Stimulated activated CD4-positive, alpha-beta T cell treated with anti-CD3 and anti-CD28 coated beads, Interleukin-4, amount 100 ng/mL, for 48 hours (primary cell): ENCODE measurements at places on chromosomes 11 and 22.

DNA sequence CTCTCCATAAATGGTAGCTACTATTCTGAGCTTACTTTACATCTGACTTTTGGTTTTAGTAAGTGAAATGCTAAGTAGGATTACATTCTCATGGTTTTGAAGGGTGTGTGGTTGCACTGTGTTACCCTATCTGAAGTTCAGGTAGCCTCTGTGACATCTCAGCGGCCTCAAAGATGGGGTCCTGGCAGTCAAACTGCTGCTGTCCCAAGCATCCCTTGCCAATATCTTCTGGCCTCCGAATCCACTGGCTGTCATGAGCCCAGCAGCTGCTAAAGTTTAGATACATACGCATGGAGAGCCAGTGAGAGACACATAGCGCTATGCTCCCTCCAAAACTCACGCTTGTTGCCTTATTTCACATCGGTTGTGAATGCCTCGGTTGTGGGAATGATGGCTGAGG, 34.9 kb downstream of the UBASH3B start:
- no peak for DNase-seq

DNA sequence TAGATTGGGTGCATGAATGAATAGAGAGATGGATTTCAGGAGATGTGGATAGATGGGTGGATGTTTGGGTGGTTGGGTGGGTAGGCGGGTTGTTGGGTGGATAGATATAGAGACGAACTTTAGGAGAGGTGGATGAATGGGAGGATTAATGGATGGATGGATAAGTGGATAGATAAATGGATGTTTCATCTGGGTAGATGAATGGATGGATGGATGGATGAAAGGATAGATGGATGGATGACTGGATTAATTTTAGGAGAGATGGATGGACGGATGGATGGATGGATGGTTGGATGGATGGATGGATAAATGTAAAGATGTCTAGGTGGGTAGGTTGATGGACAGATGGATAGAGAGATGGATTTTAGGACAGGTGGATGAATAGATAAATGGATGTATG, 511.3 kb downstream of the MIAT start:
- DNase-seq = no peak

DNA sequence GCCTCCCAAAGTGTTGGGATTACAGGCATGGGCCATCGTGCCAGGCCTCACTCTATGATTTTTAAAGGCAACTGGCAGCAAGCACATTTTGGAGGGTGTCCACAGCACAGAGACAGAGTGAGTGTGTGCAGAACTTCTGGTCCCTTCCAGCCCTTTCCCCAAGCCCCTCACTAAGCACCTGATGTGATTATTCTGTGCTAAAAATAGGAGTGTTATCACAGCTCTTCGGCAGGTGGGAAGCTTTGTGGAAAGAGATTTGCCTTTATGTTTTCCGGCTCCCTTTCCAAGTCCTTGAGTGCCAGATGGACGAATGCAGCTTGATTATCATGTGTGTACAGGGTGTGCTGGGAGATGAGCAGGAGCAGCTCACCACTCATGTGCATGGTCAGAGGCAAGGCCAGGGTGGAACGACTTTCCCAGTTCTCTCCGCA, 310.8 kb downstream of the DDX10 start:
- no peak for DNase-seq

GRCh38 chr11:8287703-8288102, 24.0 kb upstream of the LMO1 start:
- no peak for DNase-seq

DNA sequence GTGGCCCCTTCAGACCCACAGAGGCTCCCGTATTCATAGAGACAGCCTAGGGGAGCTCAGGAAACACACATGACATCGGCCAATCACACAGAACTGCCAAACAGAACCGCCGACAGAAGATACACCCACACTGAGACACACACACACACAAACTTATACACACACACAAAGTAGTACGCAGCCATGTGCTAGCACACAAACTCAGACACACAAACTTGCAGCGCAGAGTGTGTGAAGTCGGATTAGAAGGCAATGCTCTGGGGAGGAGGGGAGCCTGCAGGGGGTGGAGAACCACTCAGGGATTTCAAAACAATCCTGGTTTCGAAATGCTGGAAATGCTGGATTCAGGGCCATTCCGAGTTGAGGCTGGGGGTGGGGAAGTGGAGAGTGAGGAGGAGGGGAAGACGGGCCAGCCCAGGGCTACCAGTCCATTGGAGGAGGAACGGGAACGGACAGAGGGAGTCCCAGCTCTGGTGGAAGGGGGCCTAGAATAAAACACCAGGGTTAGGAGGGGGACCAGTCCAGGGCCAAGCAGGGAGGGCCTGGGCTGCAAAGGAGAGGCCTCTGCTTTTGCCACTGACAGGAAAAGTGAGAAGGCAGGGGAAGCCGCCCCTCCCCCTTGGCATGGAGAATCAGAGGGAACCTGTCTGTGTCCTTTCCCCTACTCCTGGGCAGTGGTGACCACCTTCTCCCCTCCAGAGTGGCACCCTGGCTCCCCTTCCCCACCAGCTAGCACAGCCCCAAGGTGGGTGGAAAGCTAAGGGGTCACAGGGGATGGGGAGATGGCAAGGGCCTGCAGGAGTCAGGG, 4.4 kb downstream of the BCL9L start:
- no peak for DNase-seq

GRCh38 chr22:37309211-37310074, 27.1 kb downstream of the CYTH4 start:
- no peak for DNase-seq

DNA sequence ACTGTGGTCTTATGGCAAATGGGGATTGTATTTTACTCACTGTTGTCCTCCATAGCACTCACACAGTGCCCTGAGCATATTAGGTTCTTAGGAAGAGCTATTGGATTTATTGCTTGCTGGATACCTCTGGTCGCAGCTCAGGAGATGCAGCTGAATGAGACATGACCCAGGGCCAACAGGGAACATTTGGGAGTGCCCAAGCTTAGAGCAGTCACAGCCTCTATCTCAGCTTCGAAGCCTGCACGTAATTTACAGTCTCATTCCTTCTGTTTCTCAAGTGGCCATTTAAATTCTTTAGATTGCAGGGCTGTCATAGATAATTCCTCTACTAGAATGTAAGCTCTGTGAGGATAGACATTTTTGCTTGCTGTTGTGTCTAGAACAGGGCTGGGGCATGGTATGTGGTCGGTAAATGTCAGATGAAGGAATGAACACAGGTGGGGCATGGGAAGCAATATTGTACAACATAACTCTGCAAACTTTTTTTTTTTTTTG, 192.8 kb downstream of the GRIK4 start:
- no peak for DNase-seq

DNA sequence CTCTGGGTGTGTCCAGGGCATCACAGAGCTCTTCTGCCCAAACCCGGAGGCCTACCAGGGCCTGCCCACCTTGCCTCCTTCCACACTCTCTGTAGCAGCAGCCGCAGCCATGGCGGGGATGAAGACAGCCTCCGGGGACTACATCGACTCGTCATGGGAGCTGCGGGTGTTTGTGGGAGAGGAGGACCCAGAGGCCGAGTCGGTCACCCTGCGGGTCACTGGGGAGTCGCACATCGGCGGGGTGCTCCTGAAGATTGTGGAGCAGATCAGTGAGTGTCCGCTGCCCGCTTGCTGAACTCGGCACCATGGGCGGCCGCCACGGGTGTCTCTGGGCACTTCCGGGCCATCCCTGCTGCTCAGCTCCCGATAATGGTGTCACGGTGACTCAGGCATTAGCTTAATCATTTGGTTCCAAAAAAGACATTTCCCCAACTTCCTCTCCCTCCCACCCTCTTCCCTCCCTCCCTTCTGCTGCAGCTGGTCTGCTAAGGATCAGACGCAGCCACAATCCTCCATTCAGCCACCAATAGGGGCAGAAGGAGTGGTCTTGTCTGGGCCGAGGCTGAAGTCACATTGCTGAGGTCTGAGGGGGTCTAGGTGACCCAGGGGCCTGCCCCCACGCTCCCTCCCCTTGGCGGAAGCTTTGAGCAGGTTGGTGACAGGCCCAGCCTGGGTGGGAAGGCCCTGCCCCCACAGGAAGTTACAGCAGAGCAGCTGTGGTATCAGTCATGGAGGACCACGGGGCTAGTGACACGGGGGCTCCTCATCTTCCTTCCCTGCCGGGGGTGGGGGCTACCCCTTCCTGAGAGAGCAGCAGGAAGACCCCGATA, 950 bp downstream of the FERMT3 start:
- DNase-seq = peak; percentile 68

- DNase-seq = no peak
Observed at GRCh38 chr11:123428116-123428715, 1.9 kb upstream of the GRAMD1B start.

DNA sequence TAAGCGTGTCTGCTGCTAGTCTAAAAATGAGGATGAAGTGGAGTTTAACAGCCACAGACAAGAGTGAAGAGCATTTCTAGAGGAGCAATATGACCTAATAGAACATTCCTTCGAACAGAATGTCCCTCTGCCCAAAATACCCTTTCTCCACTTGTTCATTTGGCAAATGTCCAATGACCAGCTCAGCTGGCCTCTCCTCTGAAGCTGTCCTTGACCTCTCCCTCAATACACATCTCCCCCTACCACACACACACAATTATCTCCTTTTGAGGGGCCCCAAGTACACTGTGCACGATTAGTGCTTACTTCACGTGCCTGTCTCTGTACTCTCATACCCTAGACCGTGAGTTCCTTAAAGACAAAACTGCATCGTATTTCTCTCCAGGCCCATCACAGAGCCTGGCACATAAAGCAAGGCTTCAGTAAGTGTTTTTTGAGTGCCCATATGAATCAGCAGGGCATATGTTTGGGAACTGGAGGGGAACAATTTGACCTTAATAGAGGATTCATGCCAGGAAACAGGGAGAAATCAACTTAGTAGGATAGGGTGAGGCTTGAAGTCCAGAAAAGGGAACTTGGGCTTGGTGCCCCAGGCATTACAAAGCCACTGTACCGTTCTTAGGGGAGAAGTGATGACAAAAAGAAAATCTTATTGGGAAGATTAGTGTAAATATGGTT, 18.1 kb upstream of the NCAM1 start:
- no peak for DNase-seq

GRCh38 chr11:20668844-20669819, at the start of gene NELL1:
NELL1 (plus strand) TSS chr11:20669586.
- no peak for DNase-seq

DNA sequence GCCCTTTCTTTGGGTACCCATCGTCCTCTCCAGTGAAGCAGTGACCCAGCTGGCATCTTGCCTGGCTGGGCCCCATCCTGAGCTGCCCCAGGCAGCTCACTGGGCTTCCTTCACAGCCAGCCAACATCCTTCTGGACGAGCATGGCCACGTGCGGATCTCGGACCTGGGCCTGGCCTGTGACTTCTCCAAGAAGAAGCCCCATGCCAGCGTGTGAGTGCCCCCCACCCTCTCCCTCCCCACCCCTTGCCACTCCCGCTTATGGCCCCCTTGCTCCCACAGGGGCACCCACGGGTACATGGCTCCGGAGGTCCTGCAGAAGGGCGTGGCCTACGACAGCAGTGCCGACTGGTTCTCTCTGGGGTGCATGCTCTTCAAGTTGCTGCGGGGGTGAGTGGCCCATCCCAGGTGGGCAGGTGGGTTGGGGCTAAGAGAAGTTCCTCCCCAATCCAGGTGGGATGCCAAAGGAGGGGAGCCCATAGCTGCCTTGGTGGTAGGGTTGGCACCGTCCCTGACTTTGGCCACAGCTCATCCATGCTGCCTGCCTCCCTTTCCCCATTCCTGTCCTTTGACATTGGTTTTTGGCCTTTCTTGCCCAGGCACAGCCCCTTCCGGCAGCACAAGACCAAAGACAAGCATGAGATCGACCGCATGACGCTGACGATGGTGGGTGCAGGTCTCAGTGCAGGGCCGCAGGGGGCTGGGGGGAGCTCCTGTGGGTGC, 6.8 kb upstream of the ANKRD13D start:
- DNase-seq = no peak

GRCh38 chr11:3709977-3710376, 38.8 kb upstream of the CHRNA10 start:
- no peak for DNase-seq

GRCh38 chr11:40401132-40401853, 1058.2 kb downstream of the LRRC4C start:
- DNase-seq = no peak

- DNase-seq = no peak
Observed at GRCh38 chr11:45250035-45250718, 36.0 kb downstream of the SYT13 start.

- DNase-seq = no peak
Observed at GRCh38 chr22:30325724-30326254, 952 bp downstream of the TBC1D10A start.

GRCh38 chr11:110019675-110020074, 73.5 kb upstream of the ZC3H12C start:
- no peak for DNase-seq

- no peak for DNase-seq
Observed at GRCh38 chr11:67398661-67399563, 2.7 kb downstream of the PPP1CA start.

GRCh38 chr11:112525270-112525669, 264.6 kb upstream of the PLET1 start:
- DNase-seq = no peak

GRCh38 chr11:130612291-130612851, 163.9 kb downstream of the ADAMTS15 start:
- DNase-seq = no peak

- no peak for DNase-seq
Observed at GRCh38 chr11:62477927-62478326, 59.1 kb downstream of the SCGB1A1 start.

DNA sequence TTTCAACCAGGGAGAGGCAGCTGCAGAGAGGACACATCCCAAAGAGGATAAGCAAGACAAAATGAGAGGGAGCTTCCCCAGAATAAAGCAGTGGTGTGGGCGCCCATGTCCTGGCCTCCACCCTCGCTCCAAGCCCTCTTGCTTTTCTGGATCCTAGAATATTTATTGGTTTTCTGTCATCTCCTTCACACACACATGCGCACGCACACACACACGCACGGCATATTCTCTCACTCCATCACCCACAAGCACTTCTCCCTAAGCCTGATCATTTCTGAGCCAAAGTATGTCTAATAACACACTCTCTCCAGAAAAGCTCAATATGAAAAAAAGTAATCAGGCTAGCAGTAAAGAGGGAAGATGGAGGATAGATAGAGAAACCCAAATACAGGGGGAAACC, 7.6 kb downstream of the IGSF9B start:
- no peak for DNase-seq

- peak; percentile 6 for DNase-seq
Observed at GRCh38 chr11:35714882-35715627, 52.5 kb downstream of the TRIM44 start.

GRCh38 chr11:91947215-91947820, 277.3 kb upstream of the FAT3 start:
- no peak for DNase-seq

- DNase-seq = no peak
Observed at GRCh38 chr22:40939202-40939601, 12.0 kb upstream of the RBX1 start.

DNA sequence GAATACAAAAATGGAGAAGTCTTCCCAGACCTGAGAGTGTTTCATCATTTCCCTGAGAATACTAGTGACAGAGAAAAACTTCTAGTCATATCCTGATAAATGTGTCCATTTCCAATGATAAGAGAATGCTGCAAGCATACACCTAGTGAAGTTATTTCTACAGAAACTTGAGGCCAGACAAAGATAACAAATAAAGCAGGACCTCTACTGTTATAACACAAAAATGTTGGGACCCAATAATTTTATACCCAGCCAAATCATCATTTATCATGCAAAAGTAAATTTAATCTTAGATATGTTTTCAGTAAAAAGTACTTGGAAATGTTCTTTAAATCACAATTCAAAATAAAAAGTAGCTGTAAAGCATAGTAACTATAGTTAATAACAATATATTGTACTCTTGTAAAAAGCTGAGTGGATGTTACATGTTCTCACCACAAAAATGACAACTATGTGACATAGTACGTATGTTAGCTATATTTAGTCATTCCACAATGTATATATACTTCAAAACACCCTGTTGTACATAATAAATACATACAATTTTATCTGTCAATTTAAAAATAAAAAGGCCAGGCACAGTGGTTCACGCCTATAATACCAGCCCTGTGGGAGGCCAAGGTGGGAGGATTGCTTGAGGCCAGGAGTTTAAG, 12.6 kb downstream of the RRAS2 start:
- no peak for DNase-seq
